ENCODE measurements at places on chromosomes 6 and 20.

GRCh38 chr6:108294297-108294726 lies 542 bp upstream of the AFG1L start:
- no peak for DNase-seq

DNA sequence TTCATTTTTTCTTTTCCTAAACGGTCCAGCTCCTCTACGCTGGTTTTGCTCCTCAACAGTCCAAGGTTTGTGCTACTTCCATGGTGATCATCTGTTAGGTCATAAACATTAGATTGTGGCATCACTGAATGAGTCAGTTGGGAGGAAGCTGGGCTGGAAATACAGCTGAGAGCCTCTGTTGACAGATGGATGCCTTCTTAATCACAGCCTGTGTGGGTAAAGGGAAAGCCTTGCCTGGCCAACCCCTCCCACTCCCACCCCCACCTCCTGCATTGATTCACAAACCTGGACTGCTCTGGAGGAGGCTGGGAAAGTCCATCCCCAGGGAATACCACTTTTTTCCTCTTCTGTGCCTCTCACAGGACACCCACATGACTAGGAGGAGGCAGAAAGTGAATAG lies 180.6 kb upstream of the CCN2 start:
- DNase-seq, result no peak

DNA sequence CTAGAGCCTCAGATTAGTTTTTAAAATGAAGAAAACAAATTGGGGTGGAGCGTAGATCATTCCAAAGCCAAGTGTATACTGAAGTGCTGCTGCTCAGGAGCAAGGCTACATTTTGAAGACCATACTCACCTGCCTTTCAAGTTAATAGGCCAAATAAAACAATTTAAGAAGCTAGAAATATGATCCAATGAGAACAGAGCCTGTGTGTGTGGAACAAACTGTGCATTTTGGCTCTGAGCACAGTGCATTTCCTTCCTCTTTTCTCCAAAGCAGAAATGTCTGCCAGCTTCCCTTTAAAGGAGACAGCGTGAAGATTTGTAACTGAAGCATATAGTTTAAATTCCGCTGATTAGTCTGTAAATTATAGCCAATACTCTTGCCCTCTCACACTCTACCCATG lies 3.2 kb upstream of the IFNGR1 start:
- DNase-seq, result no peak

- DNase-seq, result no peak
Observed at GRCh38 chr6:112951829-112952228, 604.7 kb downstream of the RFPL4B start.

GRCh38 chr6:136763716-136764516 lies 28.4 kb downstream of the MAP3K5 start:
- no peak for DNase-seq

GRCh38 chr6:167093922-167094432 lies 28.9 kb upstream of the CCR6 start:
- peak; percentile 68 for DNase-seq

DNA sequence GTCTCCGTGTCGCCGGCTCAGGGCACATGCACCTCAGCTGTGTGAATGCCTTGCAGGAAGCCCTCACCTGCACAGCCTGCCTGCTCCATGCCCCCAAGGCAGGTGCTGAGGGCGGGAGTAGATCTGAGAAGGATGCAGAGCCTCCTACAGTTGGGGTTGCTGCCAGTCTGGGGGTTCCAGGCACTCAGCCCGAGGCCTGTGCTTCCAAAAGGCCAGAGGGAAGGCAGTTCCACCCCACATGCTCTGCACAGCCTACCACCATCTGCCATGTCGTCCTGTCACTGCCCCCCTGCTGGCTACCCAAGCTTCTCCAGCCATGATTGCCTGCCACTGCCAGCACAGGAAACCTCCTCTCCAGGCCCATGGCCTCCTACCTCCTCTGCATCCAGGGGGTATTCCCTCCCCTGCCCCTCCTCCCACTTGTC lies 19.3 kb downstream of the ACSS1 start:
- no peak for DNase-seq

GRCh38 chr20:14451458-14451857 lies 114.0 kb upstream of the FLRT3 start:
- DNase-seq, result no peak

DNA sequence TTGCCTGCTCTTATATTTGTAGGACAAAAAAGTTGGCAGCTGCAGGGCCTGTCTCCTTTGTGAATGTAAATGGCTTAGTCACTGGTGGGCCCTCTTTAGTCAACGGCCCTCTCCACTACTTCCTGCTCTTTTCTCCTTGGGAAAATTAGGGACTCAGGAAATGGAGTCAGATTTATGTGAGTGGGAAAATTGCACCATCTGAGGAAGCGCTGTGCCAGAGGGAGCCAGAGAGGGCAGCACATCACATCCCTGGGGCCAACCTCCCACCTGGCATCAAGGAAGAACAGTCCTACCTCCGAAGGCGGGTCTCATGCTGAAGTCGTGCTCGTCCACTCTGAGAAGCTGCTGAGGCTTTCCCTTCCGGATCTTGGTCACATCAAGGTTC lies 15.6 kb downstream of the GABRR2 start:
- DNase-seq, result no peak

GRCh38 chr6:30497714-30498113 lies 8.4 kb downstream of the HLA-E start:
- no peak for DNase-seq

- DNase-seq, result peak; percentile 38
Observed at GRCh38 chr6:37285861-37286311, 27.9 kb upstream of the TMEM217 start.

DNA sequence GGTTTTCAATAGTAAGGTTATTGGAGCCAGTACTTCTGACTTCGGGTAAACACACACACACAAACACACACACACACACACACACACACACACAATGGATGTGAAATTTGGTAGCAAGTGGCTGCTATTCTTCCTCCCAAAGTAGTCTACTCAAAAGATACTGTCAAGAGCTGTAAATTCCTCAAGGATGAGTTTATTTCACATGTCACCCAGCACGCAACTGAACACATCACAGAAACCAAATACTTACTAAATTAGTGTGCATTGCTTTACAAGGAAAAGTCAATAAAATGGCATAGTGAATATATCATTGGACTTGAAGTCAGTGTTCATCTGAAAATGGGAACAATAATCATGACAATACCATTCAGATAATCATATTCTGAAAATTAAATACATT lies 32.9 kb downstream of the MMUT start:
- DNase-seq, result no peak

GRCh38 chr6:139175389-139175948 lies 40.6 kb downstream of the HECA start:
- no peak for DNase-seq

DNA sequence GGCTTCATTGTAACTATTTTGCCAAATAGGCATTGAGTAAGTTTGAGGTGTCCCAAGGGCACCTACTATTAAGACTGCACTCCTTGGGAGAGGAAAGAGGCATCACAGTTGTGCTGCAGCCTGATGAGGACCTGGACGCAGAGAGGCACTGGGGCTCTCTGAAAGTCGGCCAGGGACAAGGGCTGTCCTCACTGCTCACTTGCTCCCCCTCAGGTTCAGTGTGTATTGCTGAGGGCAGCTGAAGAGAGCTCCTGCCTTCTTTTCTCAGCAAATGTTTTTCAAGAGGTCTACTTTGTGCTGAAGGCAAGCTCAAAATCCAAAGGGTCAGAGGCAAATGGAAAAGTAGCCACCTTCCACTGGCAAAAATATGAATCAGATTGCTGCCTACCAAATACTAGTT lies 331.8 kb downstream of the RIMS1 start:
- DNase-seq, result no peak

- peak; percentile 32 for DNase-seq
Observed at GRCh38 chr6:30554962-30555815, 1.1 kb downstream of the GNL1 start.

- no peak for DNase-seq
Observed at GRCh38 chr6:109083657-109084056, 11.0 kb downstream of the SESN1 start.

- DNase-seq, result no peak
Observed at GRCh38 chr6:71124340-71124739, 164.3 kb upstream of the OGFRL1 start.

- DNase-seq, result no peak
Observed at GRCh38 chr6:153003366-153003690, 819 bp upstream of the MTRF1L start.

Data from activated T-cell treated with anti-CD3 and anti-CD28 coated beads, Interleukin-2, amount 50 U/mL, for 72 hours (primary cell).